Fibroblast of pulmonary artery (primary cell): ENCODE measurements at places on chromosomes 2 and 18.

DNA sequence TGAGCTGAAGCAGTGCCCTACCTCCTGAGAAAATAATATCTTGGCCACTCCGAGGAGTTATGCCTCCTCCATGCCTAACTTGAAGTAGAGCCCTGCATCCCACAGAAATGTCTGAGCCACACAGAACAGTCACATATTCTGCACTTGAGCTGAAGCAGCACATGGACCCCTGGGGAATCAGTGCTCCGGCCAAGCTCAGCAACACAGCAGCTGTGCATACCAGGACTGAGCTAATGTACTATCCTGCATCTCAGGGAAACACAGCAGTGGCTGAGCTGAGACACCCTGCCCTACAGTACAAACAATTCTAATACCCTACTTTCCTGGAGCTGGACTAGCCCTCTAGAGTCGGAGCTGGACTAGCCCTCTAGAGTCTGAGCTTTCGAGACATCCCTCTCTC lies 166.9 kb downstream of the ZNF516 start:
- no peak for DNase-seq

DNA sequence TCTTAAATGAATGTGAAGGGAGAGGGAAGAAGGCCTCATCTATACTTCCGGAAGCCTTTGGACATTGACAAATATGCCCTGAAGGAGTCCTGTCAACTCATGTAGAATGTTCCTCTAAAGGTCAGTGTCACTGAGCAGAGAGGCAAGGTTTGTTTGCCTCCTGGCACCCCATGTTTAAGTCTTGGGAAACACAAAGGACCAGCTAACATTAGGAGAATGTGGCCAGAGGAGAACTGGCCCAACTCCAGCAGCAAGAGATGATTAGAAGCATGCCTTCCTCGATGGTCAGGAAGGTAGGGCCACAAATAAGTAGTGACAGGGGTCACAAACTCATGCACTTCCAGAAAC lies 5.7 kb downstream of the DYSF start:
- DNase-seq = no peak

- peak; percentile 28 for DNase-seq
Observed at GRCh38 chr2:173204316-173204715, 128.7 kb downstream of the MAP3K20 start.

DNA sequence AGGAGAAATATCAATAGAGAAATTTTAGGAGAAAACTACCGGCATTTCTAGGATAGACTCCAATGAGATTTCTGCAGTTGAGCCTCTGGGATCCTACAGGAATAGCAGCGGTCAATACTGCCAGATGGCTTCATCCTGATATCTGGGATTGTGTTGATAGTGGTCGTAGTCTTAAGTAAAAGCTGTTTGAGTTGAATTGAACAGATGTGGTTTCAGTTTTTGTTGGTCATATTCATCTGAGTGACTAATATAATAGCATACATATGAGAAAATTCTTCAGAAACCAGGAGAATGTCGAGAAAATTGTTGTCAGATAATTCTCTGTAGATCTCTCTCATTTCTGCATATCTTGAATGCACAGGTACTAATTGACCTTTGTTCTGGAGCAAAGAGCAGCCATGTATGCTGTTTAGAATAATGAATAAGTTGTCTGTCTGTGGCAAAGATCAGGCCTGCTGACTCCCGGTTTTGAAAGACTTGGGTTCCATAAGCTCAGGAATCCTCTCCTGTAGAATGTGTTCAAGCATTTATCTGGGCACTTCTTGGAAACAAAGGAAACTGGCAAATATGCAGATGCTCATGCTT lies 288.1 kb downstream of the TMX3 start:
- DNase-seq = no peak

DNA sequence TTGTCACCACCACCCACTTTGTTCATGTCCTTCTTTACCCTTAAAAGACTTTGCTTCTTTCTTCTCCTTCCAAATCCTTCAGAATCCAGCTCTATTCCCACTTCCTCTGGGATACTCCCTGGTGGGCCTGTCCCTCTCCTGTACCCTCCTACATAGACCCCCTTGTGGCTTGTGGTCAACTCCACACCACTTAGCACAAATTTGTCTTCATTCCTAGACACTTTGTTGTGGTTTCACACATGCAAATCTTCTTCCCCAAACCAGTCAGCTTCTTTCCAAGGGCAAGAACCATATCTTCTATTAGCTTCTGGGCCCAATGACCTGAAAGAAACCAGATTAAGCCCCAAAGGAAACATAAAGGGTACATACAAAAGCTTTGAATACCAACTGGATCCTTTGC lies 342.4 kb downstream of the TNS1 start:
- DNase-seq = no peak

DNA sequence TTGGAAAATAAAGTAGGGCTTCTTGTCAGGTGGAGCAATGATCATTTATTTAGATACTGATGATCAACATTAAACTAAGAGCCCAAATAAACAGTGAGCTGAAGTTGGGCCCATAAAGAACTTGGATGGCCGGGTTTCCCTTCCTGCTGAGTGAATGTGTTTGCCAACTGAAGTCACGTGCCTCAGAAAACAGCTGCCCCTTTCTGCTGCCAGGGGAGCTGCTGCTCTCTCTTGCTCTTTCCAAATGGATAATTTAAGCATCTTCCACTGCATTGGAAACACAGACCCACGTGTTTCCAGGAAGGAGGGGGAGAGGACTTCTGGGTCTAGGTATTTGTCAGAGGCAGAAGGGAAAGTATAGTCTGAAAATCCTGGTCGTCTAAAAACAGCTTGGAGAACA lies 22.9 kb upstream of the NCKAP5 start:
- DNase-seq = peak; percentile 18

GRCh38 chr2:30235859-30236535 lies 4.7 kb downstream of the LBH start:
- no peak for DNase-seq
